NCI-H1105 (cell line): ENCODE measurements at places on chromosomes 7 and 10.

DNA sequence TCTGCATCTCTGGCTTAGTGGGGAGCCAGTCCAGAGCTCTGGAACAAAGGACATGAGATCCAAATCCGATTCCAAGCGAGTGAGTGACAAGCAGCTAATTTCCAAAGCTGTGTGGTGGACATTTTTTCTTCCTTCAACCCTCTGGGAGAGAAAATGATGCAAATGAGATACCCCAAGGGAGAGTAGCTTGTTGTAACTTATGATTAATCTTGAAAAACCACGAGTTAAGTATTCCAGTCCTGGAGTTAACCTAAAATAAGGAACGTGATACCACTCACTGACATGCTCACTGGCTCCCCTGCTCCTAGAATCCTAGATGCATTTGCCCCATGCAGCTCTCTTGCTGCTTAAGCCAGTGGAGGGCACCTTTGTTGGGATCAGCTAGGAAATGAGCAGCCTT lies 116.0 kb upstream of the HABP2 start:
- DNase-seq: no peak

DNA sequence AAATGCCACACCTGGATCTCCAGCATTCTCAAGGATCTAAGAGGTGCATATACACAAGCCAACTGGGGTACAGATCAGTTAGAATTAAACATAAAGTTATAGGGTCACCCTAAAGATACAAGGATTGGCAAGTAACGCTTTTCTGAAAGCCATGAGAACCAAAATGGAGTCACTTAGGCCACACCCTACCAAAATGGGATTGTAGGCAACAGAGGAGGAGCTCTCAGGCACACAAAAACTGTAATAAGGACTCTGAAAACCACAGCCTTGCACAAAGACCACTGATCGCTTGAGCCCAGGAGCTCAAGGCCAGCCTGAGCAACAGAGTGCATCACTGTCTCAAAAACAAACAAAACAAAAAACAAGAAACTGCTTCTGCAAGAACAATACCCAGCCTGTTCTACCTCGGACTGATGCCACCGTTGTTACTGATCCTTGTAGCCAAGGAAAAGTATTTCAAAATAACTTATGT lies 35.5 kb downstream of the SVOPL start:
- DNase-seq: no peak

DNA sequence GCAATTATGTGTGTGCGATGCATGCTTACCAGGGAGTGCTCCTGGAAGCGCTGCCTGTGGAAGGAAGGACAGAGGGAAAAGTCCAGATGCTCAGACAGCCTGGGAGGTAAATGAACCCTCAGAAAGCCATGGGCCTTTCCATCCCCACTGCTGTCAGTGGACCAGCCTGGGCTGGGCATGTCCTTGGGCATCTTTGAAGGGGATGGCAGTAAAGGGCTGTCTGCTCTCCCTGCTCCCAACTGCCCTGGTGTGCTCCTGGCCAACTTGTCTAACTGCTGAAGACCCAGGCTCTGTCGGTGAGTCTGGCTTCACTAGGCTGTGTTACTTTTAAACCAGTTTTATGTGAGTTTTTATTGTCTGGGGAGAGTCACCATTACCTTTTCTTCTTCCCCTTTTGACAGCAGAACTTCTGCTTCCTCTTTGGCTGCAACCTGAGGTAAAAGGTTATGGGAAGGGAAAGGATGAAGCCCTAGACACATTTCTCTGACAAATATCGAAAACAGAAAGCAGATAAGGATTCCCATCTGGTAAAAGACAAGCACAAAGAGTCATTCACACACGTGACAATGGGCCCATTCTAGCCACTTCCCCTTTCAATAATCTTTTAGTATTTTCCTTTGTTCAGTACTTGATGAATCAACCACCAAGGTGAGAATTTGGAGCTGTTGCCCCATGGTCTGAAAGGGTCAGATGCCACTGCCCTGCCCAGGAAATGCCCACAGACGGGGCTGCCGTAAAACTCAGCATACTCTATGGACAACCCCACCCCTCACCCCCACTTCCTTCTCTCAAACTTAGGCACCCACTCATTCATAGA lies 27.6 kb upstream of the PIK3AP1 start:
- no peak for DNase-seq

GRCh38 chr7:91517201-91517785 lies 253.1 kb downstream of the FZD1 start:
- DNase-seq: peak; percentile 69

DNA sequence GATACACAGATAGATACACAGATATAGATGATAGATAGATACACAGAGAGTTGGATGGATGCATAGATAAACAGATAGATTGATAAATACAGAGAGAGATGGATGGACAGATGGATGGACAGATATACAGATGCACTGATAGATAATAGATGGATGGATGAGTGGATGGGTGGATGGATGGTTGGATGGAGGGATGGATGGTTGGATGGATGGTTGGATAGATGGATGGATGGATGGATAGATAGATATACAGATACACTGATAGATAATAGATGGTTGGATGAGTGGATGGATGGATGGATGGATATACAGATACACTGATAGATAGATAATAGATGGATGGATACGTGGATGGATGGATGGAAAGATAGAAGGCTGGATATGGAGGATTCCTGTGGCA lies 290.0 kb upstream of the SHH start:
- DNase-seq: no peak

DNA sequence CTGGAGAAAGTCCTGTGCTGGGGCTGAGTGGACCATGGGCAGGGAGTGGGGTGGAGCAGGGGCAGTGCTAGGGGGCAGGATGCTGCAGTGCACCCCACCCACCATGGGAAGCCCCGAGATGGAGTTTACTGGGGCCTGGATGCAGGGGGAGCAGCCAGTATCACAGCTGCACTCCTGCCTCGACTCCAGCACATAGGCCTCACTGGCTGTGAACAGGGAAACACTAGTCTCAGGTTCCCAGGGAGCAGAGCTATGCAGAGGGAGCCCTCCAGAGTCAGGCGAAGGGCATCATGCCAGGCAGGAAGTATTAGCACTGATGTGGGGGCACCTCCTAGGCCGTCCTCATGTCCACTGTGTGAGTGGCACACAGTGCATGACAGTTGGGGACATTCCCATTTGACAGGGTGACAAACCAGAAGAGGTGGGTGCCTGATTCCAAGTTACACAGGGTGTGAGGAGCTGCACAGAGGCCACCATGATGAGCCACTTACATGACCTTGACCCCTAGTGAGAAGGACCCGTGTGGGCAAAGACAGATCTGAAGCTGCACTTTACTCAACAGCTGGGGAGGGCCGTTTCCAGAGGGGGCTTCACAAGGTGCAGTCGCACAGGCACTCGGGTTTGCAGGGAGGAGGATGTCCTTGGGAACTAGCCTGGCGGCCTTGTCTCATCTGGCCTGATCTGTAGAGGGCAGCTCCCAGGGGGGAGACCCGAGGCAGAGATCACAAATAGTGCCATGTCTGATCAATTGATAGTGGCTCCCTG lies 69.9 kb upstream of the LRRC4 start:
- no peak for DNase-seq

DNA sequence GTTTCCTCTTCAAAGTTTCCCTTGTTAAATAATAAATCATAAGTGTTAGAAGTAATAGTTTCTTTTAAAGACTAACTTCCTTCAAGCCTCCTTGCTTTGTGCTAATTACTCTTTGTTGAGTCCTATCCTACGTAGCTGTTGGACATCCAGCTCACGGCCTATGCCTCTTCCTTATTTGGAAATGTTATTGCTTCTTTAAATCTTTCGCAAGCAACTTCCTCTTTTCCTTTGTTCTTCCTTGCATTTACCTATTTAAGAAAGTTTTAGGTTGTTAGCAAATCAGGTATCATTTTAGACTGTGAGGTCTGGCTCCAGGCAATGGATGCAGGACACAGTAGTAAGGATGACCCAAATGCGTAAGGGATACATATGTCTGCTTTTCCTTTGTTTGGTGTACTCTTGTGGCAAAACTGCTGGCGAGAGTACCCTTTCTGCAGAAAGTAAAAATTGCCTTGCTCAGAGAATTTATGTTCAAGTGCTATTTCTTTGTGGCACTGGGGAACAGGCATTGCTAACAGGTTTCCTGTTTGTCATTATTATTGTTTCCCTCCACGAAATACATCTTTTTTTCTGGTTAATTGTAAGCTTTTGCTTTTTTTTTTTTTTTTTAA lies 110.5 kb downstream of the DYNC2I1 start:
- no peak for DNase-seq

- no peak for DNase-seq
Measured at GRCh38 chr10:27153845-27154193, 365 bp downstream of the YME1L1 start.

- DNase-seq: no peak
Measured at GRCh38 chr10:61159253-61159652, 215.3 kb upstream of the RHOBTB1 start.

- no peak for DNase-seq
Measured at GRCh38 chr7:117110480-117111315, 157.4 kb downstream of the ST7 start.

DNA sequence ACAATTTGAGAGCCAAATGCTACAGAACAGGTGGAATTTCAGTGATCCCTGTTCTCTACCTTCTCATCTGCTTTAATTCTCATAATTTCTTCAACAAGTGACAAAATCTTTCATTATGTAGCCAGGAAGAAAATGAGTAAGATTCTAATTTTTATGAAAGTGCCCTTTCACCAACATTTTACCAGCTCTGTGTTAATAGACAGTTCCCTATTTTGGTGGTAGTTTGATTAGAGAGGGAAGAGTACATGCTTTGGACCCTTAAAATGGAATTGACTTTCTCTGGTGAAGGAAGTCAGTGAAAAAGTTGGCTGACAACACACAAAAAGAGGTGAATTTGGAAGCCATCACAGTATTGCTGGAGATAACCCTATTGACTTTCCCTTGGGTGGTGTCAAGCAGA lies 61.7 kb downstream of the CACNB2 start:
- no peak for DNase-seq

GRCh38 chr7:79317728-79318127 lies 135.7 kb downstream of the MAGI2 start:
- DNase-seq: no peak

DNA sequence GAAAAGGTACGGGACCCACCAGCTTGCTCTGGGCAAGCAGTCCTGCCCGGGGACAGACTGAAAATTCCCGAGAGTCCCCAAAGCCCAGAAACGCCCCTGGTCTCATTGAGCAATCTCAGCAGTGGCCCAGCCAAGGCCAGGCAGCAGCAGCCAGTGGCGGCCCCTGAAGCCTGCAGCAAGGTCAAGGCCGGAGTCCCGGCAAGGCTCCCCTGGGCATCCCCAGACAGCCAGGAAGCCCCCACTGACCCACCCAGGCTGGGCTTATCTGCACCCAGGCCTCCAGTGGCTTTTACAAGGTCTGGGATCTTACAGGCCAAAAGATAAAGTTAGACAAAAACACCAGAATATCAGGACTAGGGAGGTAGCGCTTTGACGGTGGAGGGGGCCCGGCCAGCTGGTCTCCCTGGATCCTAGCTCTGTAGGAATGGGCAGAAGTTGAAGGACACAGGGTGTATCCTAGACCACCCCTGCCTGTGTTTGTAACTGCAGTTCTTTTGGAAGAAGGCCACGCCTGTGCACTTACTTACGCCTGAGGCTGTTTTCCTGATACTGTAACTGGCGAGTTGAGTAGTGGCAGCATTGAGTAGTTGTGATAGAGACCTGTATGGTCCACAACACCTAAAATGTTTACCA lies 130.5 kb upstream of the NPS start:
- DNase-seq: no peak

DNA sequence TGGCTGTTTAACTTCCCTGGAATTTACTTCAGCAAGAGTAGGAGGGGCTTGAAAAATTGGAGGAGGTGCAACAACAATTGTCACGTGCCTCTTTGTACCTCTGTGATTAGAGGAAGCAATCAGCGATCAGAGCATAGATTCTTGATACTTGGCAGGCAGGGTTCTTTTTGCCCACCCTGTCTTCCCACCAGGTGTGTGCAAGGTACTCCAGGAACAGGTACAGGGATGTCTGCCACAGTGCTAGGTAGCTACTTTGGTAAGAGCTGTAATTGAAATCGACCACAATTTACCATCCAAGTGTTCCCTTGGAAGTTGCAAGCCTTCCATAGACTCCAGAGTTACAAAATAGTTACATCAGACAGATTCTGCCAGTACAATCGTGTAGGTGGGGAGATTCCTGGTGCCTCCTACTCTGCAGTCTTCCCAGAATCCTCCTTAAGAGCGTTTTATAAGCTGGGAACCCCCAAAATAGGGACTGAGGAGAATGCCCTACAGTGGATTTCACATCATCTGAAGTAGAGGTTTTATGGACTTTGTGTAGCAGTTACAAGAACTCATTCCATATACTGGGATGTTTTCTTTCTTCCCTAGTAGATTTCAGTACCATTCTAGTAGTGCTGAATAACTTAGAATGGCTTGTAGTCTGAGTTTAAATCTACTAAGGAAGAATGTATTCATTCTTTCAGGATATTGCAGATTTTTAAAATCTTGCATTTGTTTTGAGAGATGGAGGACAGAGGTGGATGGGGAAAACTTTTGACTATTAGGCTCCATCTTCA lies 101.9 kb downstream of the EXOC4 start:
- no peak for DNase-seq

GRCh38 chr7:44193011-44193802 lies 4.0 kb upstream of the GCK start:
- DNase-seq: no peak

DNA sequence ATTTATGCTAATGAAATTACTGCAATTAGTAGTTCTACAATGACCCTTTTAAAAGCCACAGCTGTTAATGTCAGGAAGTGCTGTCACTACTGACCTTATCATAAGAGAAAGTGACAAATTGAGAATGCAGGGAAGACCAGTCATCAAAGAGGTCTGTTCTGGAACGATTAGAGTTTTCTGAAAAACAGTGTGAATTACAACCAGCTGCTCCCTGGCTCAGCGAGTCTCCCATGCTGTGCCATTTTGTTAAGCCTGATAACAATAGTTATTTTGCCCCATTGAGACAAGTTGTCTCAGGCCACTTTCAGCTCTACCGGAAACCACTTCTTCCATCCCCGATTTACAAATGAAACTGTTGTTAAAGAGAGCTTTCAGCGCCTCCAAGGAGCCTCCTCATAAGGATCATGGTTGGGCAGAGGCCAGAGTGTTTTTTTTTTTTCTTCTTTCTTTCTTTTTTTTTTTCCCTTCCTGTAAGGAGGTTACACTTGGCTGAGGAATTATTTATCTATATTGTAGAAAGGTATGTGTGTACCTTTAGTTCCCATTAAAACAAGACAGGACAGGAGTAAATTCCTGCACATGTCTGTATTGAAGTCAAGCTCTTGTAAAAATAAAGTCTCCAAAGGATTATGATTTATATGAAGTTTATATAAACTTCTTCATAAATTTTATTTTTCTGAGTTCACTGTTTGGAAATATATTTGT lies 173.6 kb downstream of the CDCA7L start:
- no peak for DNase-seq

GRCh38 chr7:129047761-129048160 lies 7.2 kb downstream of the TNPO3 start:
- DNase-seq: no peak

DNA sequence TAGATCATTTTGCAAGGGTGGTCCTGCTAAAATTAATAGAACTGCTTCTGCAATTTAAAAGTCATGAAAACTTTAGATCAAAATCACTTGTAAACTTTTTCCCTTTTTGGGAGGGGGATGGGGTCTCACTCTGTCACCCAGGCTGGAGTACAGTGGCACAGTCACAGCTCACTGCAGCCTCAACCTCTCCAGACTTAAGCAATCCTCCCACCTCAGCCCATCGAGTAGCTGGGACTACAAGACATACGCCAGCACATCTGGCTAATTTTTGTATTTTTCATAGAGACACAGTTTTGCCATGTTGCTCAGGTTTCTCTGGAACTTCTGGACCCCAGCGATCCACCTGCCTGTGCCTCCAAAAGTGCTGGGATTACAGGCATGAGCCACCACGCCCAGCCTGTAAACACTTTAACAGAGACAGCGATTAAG lies 79.7 kb downstream of the LRRC17 start:
- no peak for DNase-seq

GRCh38 chr10:13113544-13113943 lies 13.6 kb downstream of the OPTN start:
- no peak for DNase-seq
